ENCODE measurements at places on chromosomes 16 and 17.

DNA sequence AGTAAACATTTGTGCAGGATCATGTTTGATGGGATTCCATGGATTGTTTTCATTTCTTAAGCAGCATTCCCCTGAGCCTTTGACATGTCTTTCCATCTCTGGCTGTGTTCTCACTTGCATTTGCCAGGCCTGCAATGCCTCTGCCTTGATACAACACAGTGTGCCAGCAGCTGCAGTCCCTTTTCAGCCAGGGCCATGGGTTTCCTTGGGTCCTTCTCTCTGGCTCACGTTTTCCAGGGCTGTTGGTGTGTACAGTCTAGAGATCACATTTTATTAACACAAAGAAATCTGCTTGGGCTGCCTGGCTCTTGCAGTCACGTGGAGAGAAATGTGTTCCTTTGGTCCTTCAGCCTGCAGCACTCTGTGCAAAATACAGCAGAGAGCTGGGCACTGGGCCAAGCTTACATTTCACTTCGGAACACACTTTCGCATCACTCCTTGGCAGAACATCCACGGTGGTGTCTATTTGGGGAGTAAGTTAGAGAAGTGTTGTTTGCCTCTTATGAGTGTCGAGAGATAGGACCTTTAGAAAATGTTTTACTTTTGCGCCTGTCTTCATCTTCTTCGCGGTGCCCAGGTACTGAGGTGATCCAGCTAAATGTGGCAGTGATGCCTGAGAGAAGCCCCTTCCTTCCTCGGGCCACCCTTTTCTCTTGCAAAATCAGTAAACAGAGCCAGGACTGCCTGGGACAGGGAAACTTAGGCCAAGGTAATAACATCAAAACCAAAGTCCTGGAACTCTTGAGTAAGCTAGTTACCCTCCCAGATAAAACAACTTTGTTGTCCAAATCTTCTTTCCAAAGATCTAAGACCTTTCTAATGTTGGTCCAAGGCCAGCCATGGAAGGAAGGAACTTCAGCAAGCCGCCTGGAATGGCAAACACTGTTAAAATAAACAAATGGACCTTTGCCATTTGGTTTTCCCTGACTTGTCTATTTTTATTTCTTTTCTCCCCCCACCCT is 20.9 kb downstream of the HLF start:
- no peak for DNase-seq

- no peak for DNase-seq
Measured at GRCh38 chr16:530111-530817, 2.8 kb downstream of the CAPN15 start.

GRCh38 chr16:11914210-11915113 is 1.3 kb downstream of the GSPT1 start:
- DNase-seq: no peak

DNA sequence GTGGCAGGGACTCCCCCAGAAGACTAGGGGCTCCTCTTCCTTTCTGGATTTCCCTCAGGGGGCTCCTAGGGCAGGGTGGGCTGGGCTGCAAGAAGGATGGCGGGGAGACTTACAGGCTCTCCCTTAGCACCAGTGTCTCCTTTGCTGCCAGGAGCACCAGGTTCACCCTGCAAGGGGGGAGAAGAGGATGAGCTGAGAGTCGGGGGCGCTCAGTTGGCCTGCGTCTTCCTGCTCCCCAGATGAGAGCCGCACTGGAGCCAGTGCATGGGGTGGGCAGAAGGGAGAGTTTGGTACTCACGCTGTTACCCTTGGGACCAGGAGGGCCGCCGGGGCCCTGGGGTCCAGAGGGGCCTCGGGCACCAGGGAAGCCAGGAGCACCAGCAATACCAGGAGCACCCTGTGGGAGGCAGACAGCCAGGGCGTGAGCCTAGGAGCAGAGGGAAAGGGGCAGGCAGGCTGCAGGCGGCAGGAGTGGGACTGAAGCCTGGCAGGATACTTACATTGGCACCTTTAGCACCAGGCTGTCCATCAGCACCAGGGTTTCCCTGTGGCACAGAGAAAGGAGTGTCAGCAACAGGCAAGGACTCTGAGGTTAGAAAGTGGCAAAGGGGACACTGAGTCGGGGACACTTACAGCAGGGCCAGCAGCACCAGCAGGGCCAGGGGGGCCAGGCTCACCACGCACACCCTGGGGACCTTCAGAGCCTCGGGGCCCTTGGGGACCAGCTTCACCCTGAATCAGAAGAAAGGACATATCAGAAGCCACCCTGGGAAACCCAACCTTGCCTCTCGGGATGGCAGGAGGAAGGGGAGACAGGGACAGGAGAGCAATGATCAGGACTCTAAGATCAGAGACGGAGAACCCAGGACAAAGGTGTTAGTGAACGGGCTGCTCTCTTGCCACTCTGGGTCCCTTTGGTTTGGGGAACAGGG is 6.2 kb downstream of the COL1A1 start:
- no peak for DNase-seq

- DNase-seq: no peak
Measured at GRCh38 chr17:35491417-35491816, 42.9 kb upstream of the SLFN13 start.

GRCh38 chr17:74957935-74958740 is 14.4 kb downstream of the HID1 start:
- peak; percentile 44 for DNase-seq

Data from left kidney (tissue), 8 donors.